ENCODE measurements at places on chromosomes 11 and 22.

DNA sequence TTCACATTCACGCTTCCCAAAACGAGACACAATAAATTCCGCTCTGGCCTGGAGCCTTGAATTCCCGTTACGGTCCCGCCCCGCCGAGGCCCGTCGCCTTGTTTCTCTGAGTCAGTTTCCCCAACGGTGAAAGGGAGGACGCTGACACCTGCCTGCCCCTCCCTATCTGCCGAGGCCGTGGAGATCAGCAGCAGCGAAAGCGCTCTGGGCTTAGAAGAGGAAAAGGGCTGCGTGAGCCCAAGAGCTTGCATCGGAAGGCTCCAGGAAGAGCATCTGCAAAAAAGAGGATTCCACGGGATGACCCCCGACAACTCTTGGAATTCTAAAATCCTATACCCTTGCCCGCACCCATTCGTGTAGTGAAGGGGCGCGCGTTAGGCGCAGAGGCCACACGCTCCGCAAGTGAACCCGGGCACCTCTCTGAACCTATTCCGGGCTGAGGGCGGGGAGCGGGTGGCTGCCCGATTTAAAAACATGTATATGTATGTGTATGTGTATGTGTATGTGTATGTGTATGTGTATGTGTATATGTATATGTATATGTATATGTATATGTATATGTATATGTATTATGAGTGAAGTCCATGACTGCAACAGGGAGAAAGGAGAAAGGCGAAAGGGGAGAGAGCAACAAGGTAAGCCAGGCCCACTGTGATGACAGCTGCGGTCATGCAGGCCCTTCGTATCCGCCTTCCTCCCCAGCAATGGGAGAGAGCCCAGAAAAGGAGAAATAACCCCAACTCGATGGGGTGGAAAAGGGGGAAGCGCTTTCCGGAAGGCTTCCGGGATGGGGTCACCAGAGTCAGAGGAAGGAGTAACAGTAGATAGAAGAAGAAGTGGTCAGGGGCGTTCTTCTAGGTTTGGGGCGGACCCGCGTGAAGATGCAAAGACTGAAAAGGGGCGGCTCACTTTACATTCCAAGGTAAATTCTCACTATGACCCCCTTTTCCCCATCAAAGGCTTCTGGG, 948 bp upstream of the MRTFA start:
- DNase-seq, result no peak

GRCh38 chr22:36104435-36104834, 56.1 kb downstream of the APOL3 start:
- no peak for DNase-seq

DNA sequence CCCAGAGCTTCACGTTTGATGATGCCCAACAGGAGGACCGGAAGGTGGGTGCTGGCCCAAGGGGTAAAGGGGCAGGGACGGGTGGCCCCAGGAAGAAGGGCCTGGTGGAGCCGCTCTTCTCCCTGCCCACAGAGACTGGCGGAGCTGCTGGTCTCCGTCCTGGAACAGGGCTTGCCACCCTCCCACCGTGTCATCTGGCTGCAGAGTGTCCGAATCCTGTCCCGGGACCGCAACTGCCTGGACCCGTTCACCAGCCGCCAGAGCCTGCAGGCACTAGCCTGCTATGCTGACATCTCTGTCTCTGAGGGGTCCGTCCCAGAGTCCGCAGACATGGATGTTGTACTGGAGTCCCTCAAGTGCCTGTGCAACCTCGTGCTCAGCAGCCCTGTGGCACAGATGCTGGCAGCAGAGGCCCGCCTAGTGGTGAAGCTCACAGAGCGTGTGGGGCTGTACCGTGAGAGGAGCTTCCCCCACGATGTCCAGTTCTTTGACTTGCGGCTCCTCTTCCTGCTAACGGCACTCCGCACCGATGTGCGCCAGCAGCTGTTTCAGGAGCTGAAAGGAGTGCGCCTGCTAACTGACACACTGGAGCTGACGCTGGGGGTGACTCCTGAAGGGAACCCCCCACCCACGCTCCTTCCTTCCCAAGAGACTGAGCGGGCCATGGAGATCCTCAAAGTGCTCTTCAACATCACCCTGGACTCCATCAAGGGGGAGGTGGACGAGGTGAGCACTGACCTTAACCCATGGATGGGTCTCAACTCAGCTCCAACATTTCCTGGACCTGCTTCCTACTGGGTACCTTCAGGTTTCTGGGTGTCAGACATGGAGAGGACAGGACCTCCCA, 2.0 kb downstream of the RIC8A start:
- no peak for DNase-seq

- DNase-seq, result no peak
These were observed 63.8 kb upstream of the RRAS2 start for GRCh38 chr11:14422814-14423182.

DNA sequence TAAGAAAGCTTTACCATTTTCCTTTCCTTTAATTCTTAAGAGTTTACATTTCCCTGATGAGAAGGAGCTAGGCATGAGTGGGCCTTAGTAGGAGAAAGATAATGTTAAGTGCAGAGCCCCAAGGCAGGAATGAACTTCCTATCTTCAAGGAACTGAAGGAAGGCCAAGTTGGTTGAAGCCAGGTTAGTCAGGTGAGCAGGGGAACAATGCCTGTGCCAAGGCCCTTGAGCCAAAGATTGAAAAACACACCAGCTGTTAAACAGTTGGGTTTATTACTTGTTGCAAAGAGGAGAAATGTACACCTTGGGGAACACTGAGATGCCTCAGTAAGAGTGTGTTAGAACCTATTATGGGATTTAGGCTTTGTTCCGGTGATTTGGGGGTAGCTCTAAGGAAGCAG, 10.0 kb downstream of the CNTF start:
- DNase-seq, result no peak
